ENCODE measurements at places on chromosomes 12 and 14. TPM values are rescaled to one million over a fixed set of nuclear protein-coding genes. Genes with fewer than 3 reads are reported as not detected.

GRCh38 chr12:117884161-117884560 lies 84.6 kb downstream of the KSR2 start:
- DNase-seq: no peak
- H3K27me3 ChIP-seq: no peaks in the 10 kb centered on the region
- no peaks in the 10 kb centered on the region for H3K4me1 ChIP-seq

DNA sequence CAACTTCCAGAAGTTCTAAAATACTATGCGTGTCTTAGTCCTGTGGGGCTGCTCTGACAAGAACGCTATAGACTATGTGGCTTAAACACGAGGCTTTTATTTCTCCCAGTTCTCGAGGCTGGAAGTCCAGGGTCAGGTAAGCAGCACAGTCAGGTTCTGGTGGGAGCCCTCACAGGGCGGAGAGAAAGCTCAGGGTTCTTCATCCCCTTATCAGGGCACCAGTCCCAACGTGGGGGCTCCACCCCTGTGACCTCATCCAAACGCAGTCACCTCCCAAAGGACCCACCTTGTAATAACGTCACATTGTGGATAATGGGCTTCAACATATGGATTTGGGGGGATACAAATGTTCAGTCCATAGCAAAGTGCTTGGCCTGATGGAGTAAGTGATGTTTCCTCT lies 37.1 kb upstream of the TC2N start:
- H3K36me3 ChIP-seq: peaks cover 14% of the 10 kb centered on the region
- DNase-seq: no peak
- no peak overlapping the region for H3K4me3 ChIP-seq
- peaks cover 28% of the 10 kb centered on the region for H3K4me1 ChIP-seq
- H3K27ac ChIP-seq: peak overlapping the region; percentile 95

GRCh38 chr12:19186722-19187661 lies 57.5 kb downstream of the PLEKHA5 start:
- no peaks in the 10 kb centered on the region for H3K36me3 ChIP-seq
- H3K27me3 ChIP-seq: no peaks in the 10 kb centered on the region
- peak overlapping the region; percentile 43 for H3K27ac ChIP-seq
- no peak for DNase-seq

GRCh38 chr12:111227476-111228420 lies 141.1 kb downstream of the PHETA1 start:
- DNase-seq: no peak
- no peak overlapping the region for H3K4me3 ChIP-seq
- no peaks in the 10 kb centered on the region for H3K36me3 ChIP-seq
- H3K4me1 ChIP-seq: no peaks in the 10 kb centered on the region
- no peaks in the 10 kb centered on the region for H3K27me3 ChIP-seq

DNA sequence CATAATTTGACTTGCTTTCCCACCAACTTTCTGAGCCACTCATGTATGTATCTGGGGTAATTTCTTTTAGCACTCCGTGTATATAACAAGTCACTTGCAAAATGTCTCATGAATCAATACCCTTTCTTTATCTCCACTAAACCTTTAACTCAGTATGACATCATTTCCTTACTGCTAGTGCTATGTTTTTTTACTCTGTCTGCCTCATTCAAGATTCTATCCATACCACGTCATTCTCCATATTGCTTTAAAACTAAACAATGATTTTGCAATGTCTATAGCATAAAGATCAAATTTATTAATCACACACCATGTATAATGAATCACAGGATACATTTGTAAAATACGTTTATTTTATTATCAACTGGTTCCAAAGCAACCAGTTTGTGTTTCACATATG lies 178.2 kb downstream of the PIK3C2G start:
- H3K27ac ChIP-seq: no peak overlapping the region
- no peak for DNase-seq
- no peaks in the 10 kb centered on the region for H3K27me3 ChIP-seq
- H3K4me3 ChIP-seq: no peak overlapping the region
- H3K4me1 ChIP-seq: no peaks in the 10 kb centered on the region
- H3K36me3 ChIP-seq: no peaks in the 10 kb centered on the region

Gene TRHDE
- total RNA-seq: 34.0 TPM

Gene DBX2
- not detected for total RNA-seq

DNA sequence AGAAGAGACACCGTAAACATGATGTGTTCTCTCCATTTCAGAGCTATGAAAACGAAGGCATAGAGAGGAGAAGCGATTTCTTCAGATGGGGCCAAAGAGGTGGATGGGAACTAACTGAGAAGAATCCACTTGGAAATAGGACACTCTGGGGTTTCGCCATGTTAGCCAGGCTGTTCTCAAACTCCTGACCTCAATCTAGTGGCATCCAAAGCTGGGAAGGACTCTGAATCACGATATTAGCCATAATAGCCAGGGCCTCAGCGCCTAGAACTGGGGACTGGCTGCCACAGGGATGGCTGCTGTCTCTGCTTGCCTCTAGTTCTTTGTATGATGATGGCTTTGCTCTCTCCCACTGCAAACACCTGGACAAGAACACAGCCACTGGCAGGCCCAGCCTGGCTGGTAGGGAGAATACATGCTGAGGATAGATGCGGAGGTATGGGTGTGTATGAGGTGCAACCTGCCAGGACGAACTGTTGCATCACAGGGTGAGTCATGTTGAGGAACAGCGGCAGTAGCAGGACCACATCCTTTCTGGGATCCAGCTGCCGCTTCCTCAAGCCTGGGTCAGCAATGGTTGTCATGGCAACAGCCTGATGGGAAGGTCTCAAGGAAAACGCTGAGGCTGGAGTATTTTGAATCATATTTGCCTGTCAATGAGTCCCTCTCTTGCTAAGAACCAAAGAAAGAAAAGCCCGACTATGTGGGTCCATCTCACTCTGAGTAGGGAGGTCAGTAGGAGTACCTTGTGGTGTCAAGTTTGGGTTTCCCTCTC lies 31.1 kb downstream of the CCDC177 start:
- DNase-seq: peak; percentile 39
- no peaks in the 10 kb centered on the region for H3K4me1 ChIP-seq
- no peaks in the 10 kb centered on the region for H3K36me3 ChIP-seq
- no peaks in the 10 kb centered on the region for H3K27me3 ChIP-seq
- H3K27ac ChIP-seq: no peak overlapping the region

GRCh38 chr12:4477129-4477528 lies 31.5 kb upstream of the FGF6 start:
- no peaks in the 10 kb centered on the region for H3K36me3 ChIP-seq
- no peaks in the 10 kb centered on the region for H3K4me1 ChIP-seq
- no peak overlapping the region for H3K27ac ChIP-seq
- H3K27me3 ChIP-seq: no peaks in the 10 kb centered on the region

GRCh38 chr12:25469861-25470260 lies 83.2 kb downstream of the LMNTD1 start:
- no peaks in the 10 kb centered on the region for H3K36me3 ChIP-seq
- H3K4me3 ChIP-seq: no peak overlapping the region
- no peaks in the 10 kb centered on the region for H3K4me1 ChIP-seq
- no peak for DNase-seq
- no peak overlapping the region for H3K27ac ChIP-seq

Gene CNPY2
- total RNA-seq: 34.6 TPM

Gene SLC17A8
- total RNA-seq: not detected

DNA sequence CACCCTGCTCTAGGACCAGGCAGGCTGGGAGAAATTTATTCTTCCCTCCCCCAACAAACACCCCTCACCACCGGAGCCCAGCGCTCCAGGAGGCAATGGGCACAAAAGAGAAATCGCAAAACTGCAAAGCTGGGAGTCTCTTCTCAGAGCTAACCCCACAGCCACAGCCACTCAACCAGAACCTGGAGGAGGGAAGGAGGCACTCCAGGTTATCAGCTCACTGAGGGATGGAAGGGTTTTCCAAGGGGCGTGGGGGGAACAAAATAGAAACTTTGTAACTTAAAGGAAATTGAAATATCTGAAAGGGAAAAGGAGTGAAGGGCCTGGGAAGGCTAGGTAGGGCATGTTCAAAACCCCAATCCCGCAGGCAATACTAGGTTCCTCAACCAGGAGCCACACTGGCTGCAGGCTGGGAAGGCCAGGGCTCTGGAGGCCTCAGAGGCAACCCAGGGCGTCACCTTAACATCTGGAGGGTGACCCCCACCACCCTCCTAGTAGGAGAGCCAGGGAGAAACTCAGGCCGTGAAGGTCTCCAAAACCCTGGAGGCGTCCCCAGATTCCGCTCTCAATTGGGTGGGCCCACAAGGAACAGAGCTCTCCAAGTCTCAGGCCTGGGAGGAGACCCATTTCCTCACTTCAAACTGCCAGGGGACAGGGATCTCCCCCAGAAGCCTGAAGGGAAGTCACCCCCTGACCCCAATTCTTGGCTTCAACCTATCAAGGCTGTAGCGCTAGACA lies 3.2 kb downstream of the KDM2B start:
- H3K4me3 ChIP-seq: peak overlapping the region; percentile 92
- no peak for DNase-seq
- peaks cover 5% of the 10 kb centered on the region for H3K36me3 ChIP-seq
- no peaks in the 10 kb centered on the region for H3K27me3 ChIP-seq
- peaks cover 39% of the 10 kb centered on the region for H3K4me1 ChIP-seq

Gene RPS6KL1
- total RNA-seq: 12.1 TPM

DNA sequence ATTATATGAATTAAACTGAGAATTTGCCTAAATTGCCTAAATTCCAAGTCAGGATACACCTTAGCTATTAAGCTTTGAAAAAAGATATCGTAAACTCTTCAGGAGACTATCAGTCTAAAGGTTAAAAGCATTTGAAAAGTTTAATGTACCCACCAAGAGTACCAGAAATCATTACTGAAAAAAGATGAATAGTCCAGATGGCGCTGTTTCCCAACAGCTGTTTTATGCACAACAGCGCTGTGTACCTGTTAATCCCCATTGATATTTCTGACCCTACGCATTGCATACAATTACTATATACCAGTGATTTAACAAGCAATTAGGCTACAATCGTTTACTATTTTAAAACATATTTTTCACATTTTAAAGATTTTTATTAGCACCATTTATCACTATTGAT lies 185.0 kb downstream of the PLCZ1 start:
- no peaks in the 10 kb centered on the region for H3K36me3 ChIP-seq
- no peaks in the 10 kb centered on the region for H3K27me3 ChIP-seq
- no peak overlapping the region for H3K4me3 ChIP-seq
- H3K27ac ChIP-seq: no peak overlapping the region

DNA sequence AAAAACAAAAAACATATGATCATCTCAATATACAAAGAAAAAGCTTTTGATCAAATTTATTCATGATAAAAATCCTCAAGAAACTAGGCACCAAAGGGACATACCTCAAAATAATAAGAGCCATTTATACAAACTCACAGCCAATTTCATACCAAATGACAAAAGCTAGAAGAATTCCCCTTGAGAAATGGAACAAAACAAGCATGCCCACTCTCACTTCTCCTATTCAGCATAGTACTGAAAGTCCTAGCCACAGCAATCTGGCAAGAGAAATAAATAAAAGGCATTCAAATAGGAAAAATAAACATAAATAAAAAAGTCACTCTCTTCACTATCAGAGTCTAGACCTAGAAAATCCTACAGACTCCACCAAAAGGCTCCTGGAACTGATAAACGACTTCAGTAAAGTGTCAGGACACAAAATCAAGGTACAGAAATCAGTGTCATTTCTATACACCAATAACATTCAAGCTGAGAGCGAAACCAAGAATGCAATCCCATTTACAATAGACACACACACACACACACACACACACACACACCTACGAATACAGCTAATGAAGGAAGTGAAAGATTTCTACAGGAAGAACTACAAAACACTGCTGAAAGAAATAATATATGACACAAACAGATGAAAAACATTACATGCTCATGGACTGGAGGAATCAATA lies 1486.2 kb upstream of the SEL1L start:
- no peak for DNase-seq
- H3K4me3 ChIP-seq: no peak overlapping the region

Gene ARMH4
- total RNA-seq: 3.8 TPM

DNA sequence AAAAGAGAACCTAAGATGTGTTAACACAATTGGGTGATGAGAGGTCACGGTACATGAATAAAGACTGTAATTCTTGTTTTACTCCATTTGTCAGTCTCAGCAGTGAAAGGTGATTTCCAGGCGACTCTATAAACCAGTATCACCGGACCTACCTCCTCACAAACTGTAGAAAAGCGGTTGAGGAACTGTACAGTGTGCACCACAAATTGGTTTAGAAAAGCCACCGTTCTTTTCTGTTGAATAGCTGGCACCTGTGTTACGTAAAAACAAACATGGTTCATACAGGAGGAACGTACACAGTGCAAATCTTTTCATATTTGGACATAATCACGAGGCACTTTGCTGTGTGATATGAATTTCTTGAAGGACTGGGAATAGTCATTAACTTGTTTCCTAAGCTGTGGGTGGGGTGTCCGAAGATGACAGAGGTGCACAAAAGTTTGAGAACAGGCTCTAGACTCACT lies 663 bp downstream of the WASHC3 start:
- H3K27me3 ChIP-seq: no peaks in the 10 kb centered on the region
- H3K27ac ChIP-seq: peak overlapping the region; percentile 92
- DNase-seq: no peak
- peak overlapping the region; percentile 95 for H3K4me3 ChIP-seq
- H3K4me1 ChIP-seq: no peaks in the 10 kb centered on the region

- no peak overlapping the region for H3K27ac ChIP-seq
- H3K4me3 ChIP-seq: no peak overlapping the region
- H3K36me3 ChIP-seq: no peaks in the 10 kb centered on the region
Measured at GRCh38 chr12:10027721-10028120, 2.8 kb upstream of the CLEC9A start.

Gene IL31
- total RNA-seq: not detected

Gene CLEC4C
- total RNA-seq: not detected

DNA sequence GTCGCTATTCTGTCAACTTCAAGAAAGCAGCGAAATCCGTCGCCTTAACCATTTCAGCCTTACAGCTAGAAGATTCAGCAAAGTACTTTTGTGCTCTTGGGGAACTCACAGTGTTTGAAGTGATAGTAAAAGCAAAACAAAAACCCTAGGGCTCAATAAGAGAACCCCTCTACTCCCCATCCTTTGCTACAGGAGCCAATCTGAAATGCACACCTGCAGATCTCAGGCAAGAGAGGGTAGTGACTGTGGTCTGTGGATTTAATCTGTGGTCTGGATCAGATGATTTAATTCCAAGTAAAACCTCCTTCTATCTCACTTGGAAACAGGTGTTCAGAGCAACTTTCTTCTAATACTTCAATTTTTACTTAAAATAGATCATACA lies 422.9 kb upstream of the OR4E1 start:
- H3K27ac ChIP-seq: no peak overlapping the region
- no peaks in the 10 kb centered on the region for H3K36me3 ChIP-seq
- H3K4me1 ChIP-seq: no peaks in the 10 kb centered on the region
- no peak overlapping the region for H3K4me3 ChIP-seq
- H3K27me3 ChIP-seq: no peaks in the 10 kb centered on the region
- no peak for DNase-seq

GRCh38 chr12:6211421-6211869 lies 11.2 kb downstream of the CD9 start:
- H3K36me3 ChIP-seq: peaks cover 17% of the 10 kb centered on the region
- H3K27ac ChIP-seq: peak overlapping the region; percentile 94
- H3K27me3 ChIP-seq: no peaks in the 10 kb centered on the region
- no peak for DNase-seq

Gene PLD4
- total RNA-seq: not detected

- no peak for DNase-seq
- H3K4me1 ChIP-seq: no peaks in the 10 kb centered on the region
- H3K27me3 ChIP-seq: no peaks in the 10 kb centered on the region
- no peaks in the 10 kb centered on the region for H3K36me3 ChIP-seq
- H3K27ac ChIP-seq: no peak overlapping the region
- H3K4me3 ChIP-seq: no peak overlapping the region
Measured at GRCh38 chr12:68675101-68675842, 11.5 kb upstream of the NUP107 start.

Gene CLEC7A
- total RNA-seq: 6.0 TPM

Gene RFX4
- total RNA-seq: not detected

GRCh38 chr12:105084251-105085250 lies at the start of gene ALDH1L2:
ALDH1L2 (minus strand) TSS chr12:105084458; CDS start chr12:105084436, 22 bp downstream.
- H3K4me1 ChIP-seq: peaks cover 5% of the 10 kb centered on the region
- DNase-seq: peak; percentile 91
- H3K27me3 ChIP-seq: no peaks in the 10 kb centered on the region
- H3K4me3 ChIP-seq: peak within 1 kb of the TSS; percentile 78
- H3K27ac ChIP-seq: peak within 1 kb of the TSS; percentile 70

Gene CISTR
- not detected for total RNA-seq

Gene PMEL
- not detected for total RNA-seq

Measured in ascending aorta (tissue), 2 donors.